ENCODE measurements at places on chromosomes 1 and 21.

DNA sequence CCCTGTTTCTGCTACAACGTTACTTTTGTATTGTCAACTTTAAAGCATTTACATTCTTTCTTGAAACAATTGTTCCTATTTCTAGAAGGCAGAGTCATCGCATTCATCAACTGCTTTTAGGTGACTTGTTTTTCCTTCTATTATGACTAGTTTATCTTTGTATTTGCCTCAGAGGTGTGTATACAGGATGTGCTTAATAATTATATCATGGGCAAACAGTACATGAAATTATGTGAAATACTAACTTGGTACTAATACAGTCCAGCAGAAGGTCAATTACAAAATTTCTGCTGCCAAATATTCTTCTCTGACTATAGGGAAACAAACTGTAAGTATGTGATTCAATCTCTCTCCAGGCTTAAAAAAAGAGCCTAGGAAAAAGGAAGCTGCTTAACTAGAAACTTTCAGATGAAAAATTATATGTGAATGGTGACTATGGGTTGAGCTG lies 101.6 kb downstream of the C4BPA start:
- DNase-seq, result no peak

- DNase-seq, result no peak
These were observed 12.4 kb downstream of the COL18A1 start for GRCh38 chr21:45417256-45417950.

GRCh38 chr1:65001231-65001792 lies 35.0 kb upstream of the JAK1 start:
- DNase-seq, result peak; percentile 73

DNA sequence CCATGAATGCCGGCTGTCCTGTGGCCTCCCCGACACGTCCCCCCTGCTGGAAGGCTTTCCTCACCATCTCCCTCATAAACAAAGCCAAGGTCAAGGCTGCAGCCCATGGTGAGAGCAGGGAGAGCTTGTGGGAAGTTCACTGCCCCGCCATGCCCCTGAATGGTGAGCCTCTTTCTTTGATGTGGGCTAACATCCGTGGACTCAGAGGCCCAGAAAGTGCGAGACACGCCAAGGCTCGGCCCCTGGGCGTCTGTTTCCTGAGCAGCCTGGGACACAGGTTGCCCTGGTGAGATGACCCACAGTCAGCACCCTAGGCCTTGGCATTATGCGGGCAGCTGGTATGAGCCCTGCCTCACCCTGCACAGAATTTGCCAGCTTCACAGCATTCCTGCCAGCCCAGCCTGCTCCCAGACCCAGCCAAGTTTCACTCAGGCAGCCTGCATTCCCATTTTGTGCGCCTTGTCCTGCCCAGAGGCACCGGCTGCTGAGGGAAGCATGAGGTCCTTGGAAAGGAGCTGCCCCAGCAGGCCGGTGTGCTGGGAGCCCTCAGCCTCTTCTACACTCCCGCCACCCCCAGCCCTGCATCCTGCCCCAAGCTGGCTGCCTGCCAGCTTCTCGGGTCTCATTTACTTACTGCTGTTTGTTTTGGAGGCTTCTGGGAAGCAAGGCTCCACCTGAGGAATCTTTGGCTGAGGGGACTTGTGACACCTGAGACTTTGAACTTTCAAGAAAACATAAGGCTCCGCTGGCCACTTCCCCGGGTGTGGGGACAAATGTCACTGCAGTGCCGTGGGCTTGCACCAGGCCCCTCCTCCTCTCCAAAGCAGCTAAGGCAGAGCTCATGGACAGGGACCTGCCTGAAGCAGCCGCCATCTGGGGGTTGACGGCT lies 31.9 kb downstream of the NEK2 start:
- DNase-seq, result no peak

DNA sequence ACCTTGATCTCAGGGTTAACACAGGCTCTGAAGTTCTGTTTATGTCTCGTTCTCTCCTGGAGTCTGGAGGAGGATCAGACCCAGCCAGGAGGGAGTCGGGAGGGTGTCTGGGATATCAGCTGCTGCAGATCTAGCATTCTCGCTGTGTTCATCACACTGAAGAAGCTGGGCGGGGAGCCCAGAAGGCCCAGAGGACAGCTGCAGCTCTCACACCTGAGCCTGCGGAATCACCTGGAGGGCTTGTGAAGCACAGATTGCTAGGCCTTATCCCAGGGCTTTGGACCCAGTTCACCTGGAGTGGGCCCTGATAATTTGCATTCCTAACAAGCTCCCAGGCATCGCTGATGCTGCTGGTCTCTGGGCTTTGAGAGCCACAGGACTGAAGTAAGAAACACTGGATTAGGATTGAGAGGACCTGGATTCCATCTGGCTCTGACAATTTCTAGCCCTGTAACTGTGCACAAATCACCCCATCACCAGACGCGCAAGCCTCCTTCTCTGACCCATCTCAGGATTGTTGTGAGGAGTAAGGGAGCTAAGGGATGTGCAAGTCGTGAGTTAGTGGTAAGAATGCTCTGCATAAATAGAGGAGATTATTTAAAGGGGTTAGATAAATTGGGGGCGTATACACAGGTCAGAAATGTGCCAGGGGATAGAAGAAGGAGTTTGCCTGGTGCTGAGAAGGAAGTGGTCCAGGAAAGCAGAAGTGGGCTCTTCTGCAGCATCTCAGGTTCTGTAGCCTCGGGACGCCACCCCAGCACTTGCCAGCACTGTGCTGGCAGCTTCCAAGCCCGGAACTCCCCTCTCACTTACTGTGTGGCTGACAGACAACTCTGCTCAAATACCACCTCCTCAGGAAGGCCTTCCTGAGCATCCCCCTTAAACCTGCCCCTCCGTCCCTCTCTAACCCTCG lies 19.1 kb downstream of the ABCA4 start:
- no peak for DNase-seq

- no peak for DNase-seq
These were observed at the start of gene CASQ2 for GRCh38 chr1:115768549-115768948. CASQ2 (minus strand) TSS chr1:115768714; CDS start chr1:115768541, 173 bp downstream.

DNA sequence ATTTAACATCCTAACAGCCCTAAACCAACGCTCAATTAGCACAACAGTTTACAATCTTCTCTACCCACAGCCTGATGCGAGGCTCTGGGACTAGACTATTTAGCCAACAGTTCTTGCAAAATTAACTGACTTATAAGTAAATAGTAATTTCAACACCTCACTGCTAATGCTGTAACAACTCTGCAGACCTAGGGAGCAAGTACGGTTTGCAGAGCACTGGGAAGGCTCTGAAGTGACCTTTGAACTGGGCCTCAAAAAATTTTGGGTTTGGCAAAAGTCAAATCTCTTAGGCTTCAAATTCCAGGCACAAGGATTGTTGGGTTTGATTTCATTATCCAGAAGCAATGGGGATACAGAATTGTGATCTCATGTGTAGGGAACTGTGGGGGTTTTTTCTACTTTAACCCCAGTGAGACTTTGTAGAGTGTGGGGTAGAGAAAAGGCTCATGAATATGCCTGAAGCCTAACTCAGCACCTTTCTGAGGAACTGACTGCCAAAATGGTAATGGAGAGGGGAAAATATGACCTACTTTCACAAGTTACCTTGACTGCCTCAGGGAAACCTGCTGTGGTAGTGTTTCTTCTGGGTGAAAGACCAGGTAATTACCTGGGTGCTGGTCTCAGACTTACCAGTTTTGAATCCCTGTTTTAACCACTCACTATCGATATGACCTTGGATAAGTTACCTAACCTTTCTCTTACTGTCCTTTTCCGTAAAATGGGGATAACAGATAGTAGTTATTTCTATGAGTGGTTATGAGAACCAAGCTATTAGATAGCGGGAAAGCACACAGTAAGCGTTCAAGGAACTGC lies 889 bp upstream of the TXLNA start:
- DNase-seq, result no peak

GRCh38 chr1:74590288-74590687 lies 77.9 kb upstream of the LRRC53 start:
- no peak for DNase-seq

GRCh38 chr1:41149570-41149969 lies 92.5 kb downstream of the SCMH1 start:
- DNase-seq, result no peak

DNA sequence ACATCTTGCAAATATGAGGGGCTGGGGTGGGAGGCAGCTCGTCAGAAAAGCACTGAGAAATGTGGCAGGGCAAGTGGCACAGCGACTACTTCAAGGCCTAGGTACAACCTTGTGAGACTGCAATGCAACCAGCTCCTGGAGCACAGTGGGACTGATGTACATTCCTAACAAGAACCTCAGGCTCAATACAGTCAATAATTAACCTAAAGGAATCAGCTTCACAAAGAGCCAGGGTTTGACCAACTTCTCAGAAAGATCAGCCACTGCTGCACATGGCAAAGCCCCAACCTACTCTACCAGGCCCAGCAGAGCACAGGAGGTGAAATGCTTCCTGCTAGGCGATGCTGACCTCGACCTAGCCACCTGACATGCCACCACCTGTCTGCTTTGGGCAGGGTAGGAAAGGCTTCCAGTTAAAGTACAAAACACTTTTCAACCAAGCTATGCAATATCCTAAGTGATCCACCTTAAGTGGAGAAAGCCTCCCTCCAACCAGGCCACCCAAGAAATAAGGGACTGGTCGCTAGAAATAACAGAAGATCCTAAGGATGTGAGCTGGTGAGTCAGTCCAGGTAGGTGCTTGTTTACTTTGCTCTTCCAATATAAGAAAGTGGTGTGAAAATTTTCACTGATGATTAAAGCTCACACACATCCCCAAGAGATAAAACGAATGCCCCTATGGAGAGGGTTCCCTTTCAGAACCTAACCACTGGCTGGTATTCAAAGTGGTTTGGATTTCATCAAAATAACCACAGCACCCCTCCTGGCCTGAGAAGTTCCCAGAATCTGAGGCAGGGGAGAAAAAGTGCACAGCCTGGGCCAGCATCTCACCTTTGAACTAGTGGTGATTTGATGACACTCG lies 2.1 kb downstream of the RIPK4 start:
- DNase-seq, result no peak

- DNase-seq, result no peak
These were observed 39.0 kb downstream of the SNAP47 start for GRCh38 chr1:227774051-227774731.

DNA sequence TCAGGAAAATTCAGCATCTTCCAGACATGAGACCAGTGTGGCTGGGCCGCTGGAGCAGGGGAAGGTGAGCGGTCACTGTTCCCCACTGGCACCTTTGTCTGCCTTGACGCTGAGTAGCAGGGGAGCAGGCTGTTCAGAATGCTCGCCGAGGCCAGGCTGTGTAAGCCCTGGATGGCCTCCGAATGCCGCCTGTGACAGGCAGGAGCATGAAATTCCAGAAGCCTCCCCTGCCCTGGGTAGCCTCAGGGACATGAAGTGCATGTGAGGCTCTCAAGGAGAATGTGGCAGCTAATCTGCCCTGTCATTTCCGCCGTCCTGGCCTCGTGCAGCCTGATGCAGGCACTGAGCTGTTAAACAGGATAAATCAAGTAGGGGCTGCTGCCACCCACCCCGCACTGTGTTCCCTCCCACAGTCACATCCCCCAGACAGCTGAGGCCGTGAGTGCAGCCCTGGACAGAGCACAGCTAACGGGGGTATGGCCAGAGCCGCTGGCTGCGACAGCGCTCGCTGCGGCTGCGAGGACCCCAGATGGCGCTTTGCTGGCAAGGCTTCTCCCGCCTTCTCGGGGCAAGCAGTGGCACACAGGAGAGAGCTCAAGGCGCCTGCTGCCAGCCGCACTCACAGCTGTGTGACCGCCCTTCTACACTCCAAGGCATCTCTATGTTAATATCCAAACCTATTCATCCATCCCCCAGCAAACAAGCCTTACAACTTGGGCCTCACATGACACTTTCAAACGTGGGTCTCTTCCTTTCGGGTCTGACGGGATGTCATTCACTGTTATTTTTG lies 105.0 kb upstream of the COL6A1 start:
- DNase-seq, result no peak

DNA sequence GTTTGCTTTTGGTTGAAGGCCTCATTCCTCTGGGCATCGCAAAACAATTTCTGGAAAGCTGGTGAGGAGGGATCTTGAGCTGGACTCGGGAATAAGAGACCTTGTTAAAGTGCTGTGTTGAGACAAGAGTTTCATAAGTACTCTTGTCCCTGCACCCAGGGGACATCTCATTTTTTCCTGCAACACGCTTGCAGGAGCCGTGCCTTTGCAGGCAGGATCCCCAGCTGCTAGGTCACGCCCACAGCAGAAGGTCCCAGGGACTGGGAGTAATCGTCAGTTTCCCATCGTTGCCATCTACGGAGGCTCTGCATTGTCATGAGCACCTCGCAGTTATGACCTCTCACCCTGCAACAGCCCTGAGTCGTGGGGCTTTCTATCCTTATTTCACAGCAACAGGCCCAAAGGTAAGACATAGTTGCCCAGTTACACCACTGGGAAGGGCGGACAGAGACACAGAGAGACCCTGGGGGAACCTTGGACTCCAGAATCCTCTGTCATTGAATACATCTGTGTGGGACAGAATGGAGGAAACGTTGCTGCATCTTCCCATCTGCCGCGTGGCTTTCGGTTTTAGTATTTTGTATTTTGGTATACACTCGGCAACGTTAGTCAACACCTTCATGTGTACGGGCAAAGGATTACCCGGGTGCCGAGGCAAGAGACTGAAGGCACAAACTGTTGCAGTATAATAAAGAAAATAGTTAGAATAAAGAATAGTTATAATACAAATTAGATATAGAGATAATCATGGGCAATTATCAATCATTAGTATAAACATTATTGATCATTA lies 60.4 kb upstream of the DMRTB1 start:
- DNase-seq, result no peak

GRCh38 chr21:44697811-44698734 lies 1.1 kb downstream of the KRTAP10-12 start:
- no peak for DNase-seq

GRCh38 chr1:241610056-241610815 lies 29.9 kb downstream of the CHML start:
- no peak for DNase-seq

DNA sequence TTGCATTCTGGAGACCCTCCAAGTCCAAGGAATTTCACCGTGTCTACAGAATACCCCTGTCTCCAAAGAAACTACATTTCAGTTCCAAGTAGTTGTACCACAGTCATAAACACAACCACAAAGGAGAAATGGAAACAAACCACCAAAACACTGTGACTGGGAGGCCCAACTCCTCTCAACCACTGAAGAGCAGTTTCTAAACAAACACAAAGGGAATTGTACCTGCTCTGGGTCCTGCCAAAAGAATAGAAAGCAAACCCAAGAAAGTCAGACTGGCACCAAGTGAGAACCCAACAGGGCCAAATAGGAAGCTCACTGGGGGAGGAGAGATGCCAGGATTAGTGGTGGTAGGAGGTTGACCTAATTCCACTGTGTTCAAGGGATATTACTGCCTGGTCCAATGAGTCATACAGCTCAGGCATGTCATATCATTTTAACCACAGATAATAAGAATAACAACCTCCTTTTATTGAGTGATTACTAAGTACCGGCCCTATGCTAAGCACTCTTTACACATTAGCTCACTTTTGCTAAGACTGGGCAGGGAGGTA lies 123.9 kb upstream of the PPP2R5A start:
- DNase-seq, result no peak

GRCh38 chr1:57623039-57623790 lies 199.4 kb upstream of the DAB1 start:
- no peak for DNase-seq

DNA sequence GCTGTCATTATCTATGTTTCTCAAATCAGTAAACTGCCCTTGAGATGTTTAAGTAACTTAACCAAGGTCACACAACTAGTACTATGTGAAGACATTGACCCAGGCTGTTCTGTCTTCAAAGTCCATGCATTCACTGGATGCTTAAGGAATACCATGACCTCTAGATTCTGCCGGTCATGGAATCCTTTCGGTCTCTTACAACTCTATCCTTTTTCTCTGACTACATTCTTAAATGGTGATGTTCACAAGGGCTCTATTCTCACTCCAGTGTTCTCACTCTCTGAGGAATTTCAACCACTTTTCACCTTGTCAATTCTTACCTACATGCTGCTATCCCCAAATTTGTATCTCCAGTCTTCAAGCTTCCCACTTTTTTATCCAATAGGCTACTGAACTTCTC lies 15.2 kb downstream of the CRYZ start:
- no peak for DNase-seq
